ENCODE measurements at places on chromosomes 1 and 21.

- no peak for DNase-seq
Observed at GRCh38 chr1:246029616-246030015, 477.5 kb downstream of the SMYD3 start.

DNA sequence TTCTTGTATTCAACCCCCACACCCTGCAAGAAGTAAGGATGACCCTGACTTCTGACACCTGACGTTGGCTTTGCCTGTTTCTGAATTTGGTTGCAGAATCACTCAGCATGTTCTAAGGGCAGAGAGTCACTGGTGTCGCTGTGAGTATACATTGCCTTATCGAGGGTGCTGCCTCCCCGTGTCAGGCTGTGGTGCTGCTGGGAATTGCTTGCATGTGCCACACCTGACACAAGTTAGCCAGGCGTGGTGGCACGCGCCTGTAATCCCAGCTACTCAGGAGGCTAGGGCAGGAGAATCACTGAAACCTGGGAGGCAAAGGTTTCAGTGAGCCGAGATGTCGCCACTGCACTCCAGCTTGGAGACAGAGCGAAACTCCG, 45.9 kb downstream of the WDR4 start:
- peak; percentile 51 for DNase-seq

DNA sequence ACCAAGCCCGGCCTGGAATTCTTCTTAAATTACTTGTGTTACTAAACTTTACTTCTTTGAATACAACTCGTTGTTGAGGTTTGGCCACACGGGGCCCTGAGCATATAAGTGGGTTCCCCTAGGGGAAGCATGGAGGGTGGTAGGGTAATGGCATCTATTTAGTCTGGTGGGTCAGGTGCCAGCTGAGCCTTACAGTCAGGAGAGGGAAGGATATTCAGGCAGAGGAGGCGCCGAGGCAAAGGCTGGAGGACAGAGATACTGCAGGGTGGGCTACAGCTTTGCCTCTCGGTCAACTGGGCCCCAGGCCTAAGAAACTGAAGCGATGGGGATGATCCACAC, 424 bp upstream of the NECAP2 start:
- no peak for DNase-seq

GRCh38 chr1:116981521-116982037, 20.0 kb upstream of the CD101 start:
- DNase-seq = no peak

GRCh38 chr1:228004331-228004855, 2.4 kb upstream of the WNT3A start:
- DNase-seq = no peak

GRCh38 chr1:24418898-24419628, 3.5 kb downstream of the NIPAL3 start:
- peak; percentile 91 for DNase-seq

GRCh38 chr21:45078877-45079281, 4.5 kb downstream of the ADARB1 start:
- DNase-seq = peak; percentile 94

DNA sequence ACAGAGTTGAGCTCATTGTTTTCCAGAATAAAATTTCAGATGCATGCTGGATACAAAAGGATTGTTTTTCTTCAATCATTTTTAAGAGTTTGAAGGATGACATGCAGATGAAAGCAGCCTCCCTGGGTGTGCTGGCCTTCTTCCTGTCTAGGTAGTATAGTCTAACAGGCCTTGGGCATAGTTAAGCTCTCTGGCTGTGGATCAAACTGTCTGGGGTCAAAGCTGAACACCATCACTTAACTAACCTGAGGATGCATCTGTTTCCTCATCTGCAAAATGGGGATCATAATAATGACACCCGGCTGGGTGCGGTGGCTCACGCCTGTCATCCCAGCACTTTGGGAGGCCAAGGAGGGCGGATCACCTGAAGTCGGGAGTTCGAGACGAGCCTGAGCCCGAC, 6.0 kb upstream of the TIE1 start:
- DNase-seq = no peak

DNA sequence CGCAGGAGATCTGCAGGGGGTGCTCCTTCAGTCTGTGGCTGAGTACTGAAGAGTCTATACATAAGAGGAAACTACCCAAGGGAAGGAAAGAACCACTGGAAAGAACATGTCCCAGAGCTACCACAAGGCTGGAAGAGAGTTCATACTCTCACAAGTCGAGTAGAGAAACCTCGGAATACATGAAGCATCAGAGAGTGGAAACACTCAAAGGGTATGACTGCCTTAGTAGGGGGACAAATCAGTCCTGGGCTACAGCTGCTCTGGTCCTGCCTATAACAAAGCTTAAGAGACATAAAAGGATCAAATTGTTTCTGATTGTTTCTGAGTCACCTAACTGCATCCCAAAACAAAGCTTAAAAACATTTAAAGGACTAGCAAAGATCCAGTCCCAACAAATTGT, 27.4 kb downstream of the TMEM50B start:
- no peak for DNase-seq

DNA sequence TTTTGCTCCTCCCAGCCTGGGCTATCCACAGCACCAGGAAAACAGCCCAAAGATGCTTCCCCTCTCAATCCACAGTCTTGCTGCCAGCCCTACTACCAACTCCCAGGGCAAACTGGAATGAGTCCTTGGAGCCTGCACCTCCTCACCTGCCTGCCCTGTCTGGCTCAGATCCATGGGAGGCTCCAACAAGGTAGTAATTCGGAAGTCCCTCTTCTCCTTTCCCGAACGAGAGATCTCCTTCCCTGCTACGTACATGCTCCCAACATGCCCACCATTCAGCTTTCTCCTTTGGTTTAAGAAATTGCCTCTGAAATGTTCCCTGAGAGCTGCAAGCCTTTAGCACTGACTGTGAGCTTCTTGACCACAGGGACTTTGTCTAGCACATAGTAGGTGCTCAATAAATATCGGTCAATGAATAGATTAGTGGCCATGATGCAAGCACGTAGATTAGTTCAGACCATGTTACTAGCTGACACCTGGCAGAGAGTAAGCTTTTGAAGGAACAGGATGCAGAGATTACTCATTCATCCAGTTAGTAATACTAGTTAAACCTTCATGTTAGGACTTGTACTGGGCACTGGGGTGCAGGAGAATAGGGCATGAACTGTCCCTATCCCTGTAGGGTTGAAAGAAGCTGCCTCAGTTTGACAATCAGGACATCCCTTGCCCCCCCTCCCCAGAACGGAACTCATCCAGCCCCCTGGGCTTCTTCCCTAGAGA, 80.1 kb downstream of the DISP3 start:
- DNase-seq = no peak

GRCh38 chr1:104795931-104796330, 1046.2 kb downstream of the AMY1C start:
- no peak for DNase-seq

- peak; percentile 80 for DNase-seq
Observed at GRCh38 chr1:226938903-226939437, 1.1 kb upstream of the COQ8A start.

GRCh38 chr1:18816808-18817207, 42.7 kb downstream of the TAS1R2 start:
- DNase-seq = no peak

- DNase-seq = peak; percentile 85
Observed at GRCh38 chr1:118012515-118013124, 83.1 kb downstream of the WDR3 start.

GRCh38 chr1:178155481-178156255, 61.8 kb downstream of the RASAL2 start:
- no peak for DNase-seq

DNA sequence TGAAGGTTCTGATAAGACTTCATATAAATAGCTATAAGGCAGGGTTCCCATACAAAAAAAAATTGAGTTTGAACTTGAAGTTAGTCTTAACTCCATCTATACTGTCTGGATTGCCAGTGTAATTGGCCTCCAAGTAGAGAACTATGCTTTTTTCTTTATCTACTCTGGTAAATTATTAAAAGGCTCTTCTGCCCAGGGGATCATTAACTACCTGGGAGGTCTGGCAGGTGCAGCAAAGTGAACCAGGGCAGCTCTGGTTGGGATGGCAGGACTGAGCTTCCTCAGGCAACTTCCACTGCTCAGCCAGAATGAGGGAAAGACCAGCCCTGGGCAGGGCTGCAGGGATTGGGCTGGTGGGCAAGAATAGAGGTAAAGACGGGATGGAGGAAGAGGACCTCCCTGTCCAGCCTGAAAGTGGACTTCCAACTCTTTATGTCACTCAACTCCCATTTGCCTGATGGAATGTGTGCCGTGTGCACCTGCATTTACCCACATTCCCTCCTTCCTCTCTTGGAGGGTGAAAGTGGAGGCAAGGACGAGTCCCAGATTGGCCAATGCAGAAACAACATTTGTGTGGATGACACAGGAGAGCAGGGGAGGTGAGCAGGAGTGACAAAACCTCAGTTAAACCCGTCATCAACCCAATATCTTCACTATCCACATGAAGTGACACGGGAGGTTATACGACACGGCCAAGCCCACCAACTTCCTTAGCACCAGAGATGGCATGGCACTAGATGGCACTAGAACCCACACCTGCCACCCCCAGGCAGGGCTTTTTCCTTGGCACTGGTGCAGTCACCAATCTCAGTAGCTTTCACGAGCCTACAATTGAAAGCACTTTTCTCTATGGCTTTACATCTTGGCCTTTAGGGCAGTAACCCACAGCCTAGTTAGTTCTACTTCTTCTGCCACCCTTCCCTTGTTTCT, 25.2 kb downstream of the CCN1 start:
- no peak for DNase-seq

DNA sequence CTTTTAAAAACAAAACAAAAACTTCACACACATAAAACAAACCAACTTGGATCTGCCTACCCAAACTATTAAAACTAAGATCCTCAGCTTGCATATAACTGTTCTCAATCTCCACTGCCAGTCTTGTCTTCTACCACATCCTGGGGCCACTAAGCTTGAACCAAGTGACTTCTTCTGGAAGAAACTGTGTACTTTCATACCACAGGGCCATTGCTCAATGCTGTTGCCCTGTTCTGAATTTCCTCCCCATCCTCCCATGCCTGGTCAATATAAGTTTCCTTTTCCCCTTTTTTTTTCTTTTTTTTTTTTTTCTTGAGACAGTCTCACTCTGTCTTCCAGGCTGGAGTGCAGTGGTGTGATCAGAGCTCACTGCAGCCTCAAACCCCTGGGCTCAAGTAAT, 109.9 kb downstream of the KIAA0319L start:
- peak; percentile 94 for DNase-seq

GRCh38 chr1:22406722-22407495, 44.7 kb upstream of the ZBTB40 start:
- no peak for DNase-seq

DNA sequence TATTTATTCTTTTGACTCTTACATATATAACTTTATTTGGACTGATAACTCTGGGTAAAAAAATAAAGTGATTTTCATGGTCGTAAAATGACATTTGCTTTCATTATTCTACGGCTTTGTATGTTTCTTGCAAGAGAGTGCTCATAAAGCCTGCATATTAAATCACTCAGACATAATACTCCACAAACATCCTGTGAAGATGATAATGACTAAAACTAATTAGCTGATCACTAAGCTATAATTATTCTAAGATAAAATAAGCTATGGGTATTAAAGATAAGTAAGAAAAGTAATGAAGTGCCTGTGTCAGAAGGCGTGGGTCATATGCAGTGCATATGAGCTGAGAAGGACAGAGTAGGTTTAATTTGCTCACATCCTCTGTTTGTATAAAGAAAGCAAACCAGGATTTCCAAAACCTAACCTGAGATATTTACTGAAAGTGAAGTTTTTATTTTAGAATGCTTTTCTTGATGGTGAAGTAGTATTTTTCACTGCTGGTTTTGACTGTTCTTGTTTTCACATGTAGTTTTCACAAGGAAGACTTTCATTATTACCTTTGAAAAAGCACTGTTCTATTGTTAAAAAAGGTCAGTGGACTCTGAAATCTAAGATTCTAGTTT, 278.8 kb downstream of the AMY1C start:
- no peak for DNase-seq

- DNase-seq = no peak
Observed at GRCh38 chr1:24109686-24110475, 2.1 kb downstream of the MYOM3 start.

- no peak for DNase-seq
Observed at GRCh38 chr21:32413697-32414578, 1.4 kb downstream of the EVA1C start.

DNA sequence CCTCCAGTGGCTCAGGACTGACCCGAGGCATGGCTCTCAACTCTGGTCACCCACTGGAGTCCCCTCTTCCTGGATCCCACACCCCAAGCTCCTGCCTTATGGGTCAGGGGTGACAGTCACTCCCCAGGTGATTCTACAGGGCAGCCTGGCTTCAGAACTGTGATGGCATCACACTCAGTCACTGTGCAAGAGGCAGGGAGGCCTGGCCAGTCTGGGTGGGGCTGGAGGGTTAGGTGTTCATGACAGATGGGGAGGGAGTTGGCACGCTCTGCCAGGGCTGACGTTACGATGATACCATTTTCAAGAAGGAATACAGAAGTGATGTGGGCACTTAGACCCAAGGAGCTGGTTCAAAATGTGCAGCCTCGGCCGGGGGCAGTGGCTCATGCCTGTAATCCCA, 25.2 kb upstream of the ABCG1 start:
- no peak for DNase-seq

GRCh38 chr1:8137481-8138244, 111.6 kb upstream of the ERRFI1 start:
- peak; percentile 25 for DNase-seq

- no peak for DNase-seq
Observed at GRCh38 chr1:100387209-100387608, 34.9 kb downstream of the CDC14A start.
